Activated T-helper 1 cell treated with Interleukin-2 at 50 U/mL for 16 hours (primary cell): ENCODE measurements at places on chromosomes 1 and 21.

DNA sequence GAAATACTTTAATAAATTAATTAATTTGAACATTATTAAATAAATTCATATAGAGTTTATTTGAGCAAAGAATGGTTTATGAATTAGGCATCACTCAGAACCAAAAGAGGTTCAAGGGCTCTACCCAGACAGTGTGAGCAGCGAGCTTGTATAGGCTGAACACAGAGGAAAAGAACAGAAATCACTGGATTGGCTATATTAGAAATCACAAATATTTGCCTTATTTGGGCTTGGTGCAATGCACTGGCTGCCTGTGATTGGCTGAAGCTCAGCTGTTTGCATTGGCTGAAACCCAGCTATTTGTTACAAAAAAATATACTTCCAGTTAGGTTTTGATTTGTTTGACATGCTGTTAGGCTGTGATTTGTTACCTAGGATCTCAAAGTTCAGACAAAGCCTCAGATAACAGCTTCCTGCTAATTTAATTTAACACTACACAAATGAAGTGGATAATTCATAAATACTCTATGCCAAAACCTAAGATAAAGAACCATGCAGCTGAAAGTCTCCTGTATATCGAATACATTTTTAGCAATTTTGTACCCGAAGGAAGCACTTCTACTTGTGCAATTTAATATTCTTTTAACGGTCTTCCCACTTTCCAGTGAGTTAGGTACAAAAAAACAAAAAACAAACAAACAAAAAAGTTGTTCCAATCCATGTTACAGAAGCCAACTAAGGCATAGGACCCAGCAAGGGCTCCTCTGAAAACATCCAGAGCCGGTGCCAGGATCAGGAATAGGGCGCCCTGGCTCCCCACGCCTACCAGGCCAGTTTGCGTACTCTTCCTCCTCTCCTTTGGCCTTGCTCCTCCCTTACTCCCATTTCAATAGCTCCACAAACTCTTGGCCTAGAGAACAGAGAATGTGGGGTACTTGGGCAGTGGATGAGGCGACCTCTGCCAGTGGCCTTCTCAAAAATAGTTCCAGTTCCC, 179.1 kb downstream of the DUSP10 start:
- DNase-seq, result no peak

DNA sequence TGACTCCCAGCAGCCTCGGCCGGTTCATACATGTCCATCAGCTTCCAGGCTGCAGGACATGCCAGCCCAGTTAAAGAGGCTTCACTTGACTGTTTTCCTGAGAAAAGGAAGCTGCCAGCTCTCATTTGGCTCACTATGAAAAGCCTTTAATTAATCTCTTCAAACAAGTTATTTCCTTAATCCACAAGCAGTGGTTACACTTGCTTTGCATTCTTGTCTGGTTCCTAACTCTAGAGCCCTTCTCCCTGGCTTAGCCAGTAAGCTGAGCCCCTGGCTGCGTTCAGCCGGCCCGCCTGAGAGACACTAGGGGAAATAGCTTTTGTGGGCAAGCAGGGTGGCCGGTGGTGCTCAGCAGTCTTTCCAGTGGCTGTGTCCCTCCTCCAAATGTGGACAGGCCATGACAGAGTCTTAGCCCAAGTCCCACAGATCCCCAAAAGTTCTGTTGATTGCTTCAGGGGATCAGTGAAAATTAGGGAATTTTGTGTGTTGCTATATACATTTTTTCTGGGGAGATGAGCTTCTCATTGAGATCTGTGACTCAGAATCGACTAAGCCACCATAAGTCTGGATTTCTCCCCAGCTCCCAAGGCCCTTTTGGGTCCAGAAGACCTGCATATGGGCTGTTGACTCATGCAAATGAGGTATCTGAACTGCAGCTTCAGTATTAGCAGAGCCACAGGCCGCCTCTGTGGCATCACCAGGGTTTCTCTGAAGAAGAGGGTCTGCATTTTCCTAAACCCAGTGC, 10.1 kb downstream of the ATF3 start:
- DNase-seq, result no peak

DNA sequence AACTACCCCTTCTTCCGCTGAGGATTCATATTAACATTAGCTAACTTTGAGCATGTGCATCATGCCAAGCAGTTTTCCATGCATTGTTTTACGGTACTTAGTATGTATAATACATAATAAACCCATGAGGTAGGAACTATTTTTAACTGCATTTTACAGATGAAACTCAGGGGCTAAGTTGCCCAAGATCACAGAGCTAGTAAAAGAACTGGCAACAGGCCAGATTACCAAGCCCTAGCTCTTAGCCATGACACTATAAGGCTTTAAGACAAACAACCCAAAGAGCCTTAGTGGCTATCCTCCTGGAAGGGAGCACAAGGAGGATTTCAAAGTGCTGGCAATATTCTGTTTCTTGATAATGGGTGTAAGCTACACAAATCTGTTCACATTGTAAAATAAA, 6.1 kb downstream of the AK2 start:
- no peak for DNase-seq

DNA sequence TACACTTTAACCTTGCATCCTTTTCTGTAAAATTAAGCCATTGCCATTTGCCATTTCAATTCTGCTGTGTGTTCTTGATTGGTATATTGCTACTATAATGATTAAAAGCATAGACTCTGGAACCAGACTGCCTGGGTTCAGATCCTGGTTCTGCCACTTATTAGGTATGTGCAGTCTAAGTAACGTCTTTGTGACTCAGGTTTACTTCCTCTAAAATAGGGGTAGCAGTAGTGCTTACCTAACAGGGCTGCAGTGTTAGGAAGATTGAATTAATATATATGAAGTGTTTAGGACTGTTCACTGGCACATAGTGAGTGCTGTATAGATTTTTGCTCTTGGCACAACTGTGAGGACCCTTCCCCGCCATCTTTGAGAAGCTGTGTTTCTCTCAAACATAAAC, 4.4 kb downstream of the CDC42 start:
- no peak for DNase-seq

DNA sequence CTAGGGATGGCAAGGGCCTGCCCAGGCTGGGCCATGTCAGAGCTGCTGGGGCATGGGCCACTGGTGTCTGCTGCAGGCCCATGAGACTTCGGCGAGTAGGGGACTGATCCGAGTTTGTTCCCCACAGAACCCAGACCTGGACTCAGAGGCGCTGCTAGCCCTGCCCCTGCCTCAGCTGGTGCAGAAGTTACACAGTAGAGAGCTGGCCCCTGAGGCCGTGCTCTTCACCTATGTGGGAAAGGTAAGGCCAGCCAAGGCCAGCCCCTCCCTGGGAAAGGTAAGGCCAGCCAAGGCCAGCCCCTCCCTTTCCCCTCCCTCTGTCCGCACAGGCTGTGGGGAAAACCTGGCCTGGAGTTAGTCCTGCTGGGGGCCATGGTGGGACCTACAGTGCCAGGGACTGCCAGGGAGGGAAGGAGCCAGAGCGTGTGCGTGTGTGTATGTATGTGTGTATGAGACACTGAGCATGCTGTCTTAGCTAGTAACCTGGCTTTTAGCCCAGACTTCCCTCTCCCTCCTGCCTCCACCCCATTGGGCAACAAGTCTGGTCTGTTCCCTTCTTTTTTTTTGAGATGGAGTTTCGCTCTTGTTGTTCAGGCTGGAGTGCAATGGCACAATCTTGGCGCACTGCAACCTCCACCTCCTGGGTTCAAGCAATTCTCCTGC, 8.0 kb downstream of the FAAH start:
- no peak for DNase-seq

DNA sequence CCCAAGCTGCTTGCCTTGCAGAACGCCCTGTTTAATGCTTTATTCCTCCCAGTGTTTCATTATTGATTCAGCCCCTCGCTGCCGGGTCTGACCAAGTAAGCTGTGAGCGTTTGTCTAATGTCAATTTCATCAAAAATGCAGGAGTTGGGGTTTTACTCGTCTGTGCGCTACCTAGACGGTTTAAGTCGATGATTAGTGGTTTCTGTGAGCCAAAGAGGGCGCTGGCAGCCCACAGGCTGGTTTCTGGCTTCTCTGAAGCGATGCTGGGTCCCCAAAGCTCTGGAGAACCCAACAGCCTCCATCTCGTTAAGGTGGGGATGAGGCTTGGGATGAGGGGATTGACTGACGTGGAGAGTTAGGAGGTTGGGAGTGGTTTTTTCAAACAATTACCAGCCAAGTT, 102.9 kb downstream of the SYF2 start:
- no peak for DNase-seq

GRCh38 chr1:4016351-4017130, 116.5 kb upstream of the C1orf174 start:
- DNase-seq, result no peak

DNA sequence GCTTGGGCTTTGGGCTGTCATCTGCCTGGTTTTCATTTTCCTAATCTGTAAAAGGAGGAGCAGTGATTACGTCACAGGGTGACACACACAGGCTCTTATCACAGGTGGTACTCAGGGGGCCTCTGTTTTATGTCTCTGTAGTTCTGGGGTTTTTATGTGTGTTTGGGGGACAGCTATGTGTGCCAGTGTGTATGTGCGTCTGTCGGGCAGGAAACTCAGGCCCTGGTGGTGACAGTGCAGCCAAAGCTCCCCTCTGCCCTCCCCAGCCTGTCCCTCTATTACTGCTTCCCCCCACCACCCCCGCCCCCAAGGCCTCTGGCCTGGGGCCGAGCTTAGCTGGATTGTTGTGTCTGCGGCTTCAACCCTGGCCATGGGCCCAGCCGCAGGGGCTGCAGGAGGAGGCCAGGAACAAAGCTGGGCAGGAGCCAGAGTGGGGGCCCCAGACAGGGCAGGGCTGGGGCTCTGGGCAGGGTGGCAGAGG, 13.3 kb downstream of the MFAP2 start:
- no peak for DNase-seq

- no peak for DNase-seq
Observed at GRCh38 chr1:222643606-222643937, 25.7 kb downstream of the MIA3 start.

GRCh38 chr1:148293651-148294050, 141.6 kb upstream of the NBPF11 start:
- no peak for DNase-seq

DNA sequence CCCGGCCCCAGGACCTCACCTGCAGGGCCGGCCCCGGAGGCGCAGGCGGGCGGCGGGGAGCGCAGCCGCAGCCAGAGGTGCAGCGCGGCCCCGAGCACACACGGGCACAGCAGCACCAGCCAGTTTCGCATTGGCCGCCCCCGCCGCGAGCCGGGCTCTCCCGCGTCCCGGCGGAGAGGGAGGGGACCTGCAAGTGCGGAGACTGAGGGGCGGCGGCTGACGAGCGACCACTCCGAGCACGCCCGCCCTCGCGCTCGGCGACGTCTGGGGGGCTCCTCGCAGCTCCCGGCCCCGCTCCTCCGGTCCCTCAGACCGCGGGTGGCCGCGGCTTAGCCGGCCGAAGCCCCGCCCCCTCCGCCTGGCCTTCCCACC, at the start of gene B3GALNT2:
Gene B3GALNT2 (minus strand): TSS at position 331 of the 372 bp plus-strand sequence. CDS start 200 bp downstream, at position 131.
- no peak for DNase-seq

DNA sequence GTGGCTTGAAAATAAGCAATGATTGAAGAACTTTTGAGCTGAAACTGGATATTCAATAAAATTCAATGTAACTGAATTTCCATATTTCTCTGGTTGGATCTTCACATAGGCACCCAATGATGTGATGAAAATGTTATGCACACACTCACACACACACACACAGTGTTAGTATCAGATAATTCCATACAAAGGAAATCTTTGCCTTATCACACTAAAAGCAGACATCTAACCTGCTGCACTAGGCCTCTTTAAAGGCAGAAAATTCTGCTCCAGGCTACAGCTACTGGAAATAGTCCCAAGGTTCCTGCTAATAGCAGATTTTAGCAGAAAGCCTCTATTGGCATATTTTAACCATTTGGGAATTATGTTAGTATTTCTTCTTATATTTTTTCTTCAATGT, 309.6 kb downstream of the COL11A1 start:
- DNase-seq, result no peak

- no peak for DNase-seq
Observed at GRCh38 chr1:181319907-181320306, 163.4 kb upstream of the CACNA1E start.

GRCh38 chr1:172167796-172168596, 252.5 kb upstream of the C1orf105 start:
- no peak for DNase-seq

GRCh38 chr1:32413507-32414185, 19.4 kb upstream of the BSDC1 start:
- peak; percentile 47 for DNase-seq

DNA sequence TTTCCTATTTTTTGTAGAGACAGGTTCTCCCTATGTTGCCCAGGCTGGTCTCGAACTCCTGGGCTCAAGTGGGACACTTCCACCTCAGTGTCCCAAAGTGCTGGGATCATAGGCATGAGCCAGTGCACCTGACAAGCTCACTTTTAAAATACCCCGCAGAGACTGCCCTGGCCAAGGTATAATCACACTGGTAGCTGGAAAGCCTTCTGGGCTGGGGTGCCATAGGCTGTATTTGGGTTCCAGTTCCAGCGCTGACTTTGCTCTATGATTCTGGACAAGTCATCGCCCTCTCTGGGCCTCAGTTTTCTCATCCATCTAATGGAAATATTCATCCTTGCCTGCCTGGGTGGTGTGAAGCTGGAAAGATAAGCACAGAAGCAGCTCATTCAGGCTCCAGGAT, 10.4 kb downstream of the LDLRAD1 start:
- no peak for DNase-seq

GRCh38 chr1:172515927-172516326, 17.0 kb upstream of the SUCO start:
- DNase-seq, result no peak

DNA sequence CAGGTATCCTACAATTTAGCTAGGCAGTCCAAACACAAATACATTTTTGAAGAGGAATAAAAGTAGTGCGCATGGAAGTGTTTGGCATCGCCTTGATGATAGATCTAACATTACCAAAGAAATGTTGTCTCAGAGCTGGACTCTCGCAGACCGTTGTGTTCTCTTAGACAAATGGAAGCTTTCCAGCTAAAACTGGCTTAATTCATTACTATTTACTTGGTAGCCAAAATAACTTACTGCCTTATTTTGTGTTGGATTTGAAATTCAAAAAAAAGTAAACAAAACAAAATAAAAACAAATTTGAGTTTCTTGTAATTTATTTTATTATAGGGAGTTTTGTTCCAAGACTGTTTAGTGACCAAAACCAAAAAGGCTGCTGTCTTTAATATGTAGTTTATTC, 51.6 kb downstream of the PDE4B start:
- no peak for DNase-seq

DNA sequence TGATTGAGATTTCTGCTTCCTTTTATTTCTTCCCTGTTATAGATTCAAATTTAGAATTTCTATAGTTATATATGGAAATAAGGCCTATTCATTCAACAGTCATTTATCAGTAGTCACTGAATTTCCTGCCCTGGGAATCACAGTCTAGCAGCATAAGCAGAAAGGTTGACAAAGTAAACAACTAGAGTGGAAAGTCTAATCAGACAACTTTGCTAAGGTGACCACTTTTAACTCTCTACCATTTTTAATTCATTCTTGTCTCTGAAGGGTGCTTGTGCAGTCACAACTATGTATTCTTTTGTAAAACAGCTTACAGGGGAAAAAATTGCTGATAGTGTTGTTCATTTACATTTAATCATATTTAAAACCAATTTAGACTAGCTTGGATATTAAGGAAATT, 66.1 kb upstream of the PLA2G4A start:
- DNase-seq, result no peak
